ENCODE measurements at places on chromosomes 5 and 9.

DNA sequence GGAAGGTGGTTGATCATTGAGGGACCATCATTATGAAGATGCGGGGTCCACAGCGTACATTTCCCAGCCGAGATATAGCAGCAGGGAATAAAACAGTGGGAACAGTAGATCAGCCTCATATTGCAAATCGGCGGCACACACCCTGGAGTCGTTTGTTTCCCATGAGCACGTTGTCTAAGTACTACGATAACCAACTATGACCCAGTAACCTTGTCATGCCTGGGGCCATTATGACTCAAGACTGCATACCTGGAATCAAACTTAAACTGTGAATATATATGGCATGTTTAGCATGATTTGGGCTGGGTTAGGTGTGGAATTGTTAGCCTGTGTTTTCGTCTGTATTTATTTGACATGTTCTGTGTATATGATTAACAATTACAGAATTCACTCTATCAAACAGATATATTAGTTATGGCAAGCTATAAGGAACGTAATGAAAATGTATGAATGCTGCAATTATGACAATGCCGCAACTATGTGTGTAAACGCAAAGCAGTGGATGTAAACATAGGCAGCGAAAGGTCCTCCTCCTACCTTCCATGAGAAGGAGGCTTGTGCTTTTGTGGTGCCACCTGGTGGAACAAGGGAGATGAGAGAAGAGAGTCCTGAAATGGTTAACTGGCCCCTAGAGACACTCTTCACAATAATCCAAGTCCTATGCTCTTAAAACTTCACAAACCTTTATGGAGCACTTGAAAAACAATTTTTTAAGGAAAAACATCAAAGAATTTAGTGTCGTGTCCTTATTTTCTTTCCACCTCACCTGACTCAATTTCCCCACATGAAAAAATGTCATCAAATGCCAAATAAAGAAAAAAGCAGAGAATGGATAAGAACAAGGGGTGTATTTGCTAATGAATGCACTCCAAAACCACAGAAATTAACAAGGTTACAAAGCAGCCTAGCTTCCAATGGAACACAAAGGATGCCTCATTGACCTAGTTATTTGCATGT, 47.1 kb downstream of the SEMA5A start:
- DNase-seq: no peak

DNA sequence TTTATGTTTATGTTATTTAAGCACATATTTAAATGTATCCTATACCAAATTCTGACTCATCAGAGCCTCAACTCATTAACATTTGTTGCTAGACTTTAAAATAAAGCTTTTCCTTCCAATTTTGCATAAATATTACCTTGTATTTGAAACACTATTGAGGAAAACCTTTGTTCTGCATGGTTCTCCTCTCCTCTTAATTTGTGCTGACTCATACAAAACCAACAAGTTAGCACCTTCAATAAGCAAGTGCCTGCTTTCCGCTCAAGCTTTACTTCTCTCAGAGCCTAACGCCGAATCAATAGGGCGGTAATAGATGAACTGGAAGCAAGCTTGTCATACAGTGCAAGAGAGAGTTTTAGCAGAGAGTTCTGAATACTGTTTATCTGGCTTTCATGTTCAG, 7.9 kb downstream of the AMACR start:
- peak; percentile 21 for DNase-seq

- no peak for DNase-seq
These were observed 168.2 kb downstream of the ZDHHC21 start for GRCh38 chr9:14524873-14525515.

DNA sequence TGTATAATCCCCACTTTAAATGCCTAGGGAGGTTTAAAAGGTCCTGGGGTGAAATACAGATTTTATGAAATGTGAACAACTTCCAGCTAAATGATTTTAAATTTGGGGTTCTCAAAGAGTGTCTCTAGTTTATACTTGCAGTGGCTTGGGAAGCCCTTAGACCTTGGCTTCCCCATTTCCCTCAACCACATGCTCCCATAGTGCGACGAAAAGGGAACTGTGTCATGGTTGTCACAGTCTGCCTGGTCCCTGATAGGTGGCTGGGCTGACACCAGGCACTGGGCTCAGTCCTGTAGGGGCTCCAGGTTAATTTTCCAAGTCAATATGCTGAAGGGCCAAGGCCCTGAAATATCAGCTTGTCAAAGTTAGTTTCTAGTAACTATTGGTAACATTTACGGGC, 10.4 kb upstream of the CXCL14 start:
- no peak for DNase-seq

DNA sequence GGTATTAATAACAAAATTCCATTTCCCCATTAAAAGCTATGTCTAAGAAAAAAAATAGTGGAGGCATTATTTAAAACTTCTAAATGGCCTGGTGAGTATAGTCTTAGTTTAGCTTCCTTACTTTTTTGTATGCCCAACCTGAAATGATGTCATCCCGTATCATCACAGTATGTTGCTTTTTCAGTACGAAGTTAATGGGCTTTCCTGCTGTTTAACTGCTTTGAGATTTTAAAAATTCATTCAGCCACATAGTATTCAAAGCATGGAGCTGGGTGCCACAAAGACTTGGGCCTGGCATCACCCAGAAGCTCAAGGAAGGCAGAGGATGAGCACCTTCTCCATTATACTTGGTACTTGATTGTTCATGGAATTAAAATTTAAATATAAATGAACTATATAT, 7.4 kb downstream of the F2RL2 start:
- no peak for DNase-seq

DNA sequence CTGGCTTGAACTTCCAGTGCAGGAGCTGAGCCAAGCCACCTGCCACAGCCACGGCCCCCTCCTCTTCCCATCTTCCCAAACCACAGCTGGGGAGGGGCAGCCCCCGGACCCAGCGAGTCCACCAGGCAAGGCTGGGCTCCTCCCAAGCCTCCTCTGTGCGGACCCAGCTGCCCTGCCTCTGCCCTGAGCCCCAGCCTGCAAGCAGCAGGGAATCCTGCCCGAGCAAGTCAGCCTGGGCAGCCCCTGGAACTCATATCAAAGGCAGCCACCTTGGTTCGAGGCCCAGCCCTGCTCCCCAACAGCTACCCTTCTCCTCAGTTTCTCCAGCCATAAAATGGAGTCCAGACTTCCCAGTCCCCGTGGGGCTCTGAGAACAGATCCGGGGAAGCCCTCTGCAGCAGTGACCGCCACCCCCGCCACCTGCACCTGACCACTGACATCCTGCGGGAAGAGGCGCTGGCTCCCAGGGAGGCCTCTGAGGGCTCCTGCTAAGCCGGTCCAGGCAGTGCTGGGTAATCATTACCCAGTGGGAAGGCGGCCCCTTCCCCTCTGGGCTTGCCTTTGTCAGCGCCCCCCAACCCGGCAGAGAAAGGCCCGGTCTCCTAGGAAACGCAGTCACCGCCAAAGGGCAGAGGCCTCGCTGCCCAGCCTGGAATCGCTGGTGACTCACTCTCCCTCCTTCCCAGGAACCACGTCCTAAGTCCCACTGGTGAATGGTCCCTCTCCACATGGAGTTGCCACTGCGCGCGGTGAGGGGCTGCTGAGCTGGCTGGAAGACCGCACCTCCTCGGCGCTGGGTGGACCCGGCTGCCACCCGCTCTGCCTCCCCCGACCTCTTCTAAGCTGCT, 1.5 kb downstream of the VAV2 start:
- DNase-seq: peak; percentile 90

DNA sequence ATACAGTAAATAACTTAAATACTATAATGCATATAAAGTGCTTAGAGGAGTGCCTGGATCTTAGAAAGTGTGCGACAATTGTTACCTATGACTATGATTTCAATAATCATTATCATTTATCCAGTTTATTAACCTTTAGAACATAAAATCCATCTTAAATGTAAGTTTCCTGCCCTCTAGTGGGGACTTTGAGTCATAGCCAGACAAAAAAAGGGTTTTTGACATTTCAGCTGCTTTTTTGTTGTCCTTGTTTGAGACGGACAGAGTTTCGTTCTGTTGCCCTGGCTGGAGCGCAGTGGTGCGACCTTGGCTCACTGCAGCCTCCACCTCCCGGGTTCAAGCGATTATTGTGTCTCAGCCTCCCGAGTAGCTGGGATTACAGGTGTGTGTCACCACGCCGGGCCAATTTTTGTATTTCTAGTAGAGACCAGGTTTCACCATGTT, 9.7 kb upstream of the C9orf152 start:
- DNase-seq: peak; percentile 39

DNA sequence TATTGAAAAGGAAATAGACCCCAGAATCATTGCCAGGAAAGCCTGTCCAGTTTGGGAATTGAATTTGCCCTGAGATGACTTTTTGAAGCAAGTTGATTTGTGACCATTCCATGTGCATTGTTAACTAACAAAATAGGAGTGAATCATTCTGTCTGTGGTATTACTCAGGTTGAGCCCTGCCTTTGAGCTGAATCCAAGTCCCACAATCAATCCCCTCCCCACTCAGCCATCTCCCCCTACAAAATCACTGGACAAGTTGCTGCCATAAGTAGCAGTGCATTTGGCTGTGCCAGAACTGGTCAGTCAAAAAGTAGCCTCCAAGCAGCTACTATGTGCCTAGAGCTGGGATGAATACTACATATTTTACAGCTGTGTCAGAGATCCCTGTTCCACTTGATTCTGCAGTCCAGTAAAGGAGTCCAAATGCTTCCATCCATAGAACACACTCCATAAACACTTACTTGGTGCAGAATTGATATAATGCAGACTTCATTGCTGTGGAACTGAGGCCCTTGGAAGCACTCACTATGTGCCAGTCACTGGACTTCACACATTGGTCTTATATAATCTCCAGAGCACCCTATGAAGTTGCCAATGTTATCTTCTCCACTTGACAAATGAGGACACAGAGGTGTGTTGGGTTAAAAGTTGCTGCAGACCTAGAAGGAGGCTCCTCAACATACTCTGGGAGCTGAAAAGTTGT, 96.1 kb downstream of the ZNF462 start:
- DNase-seq: no peak

- DNase-seq: no peak
These were observed 110.9 kb upstream of the ADAMTSL1 start for GRCh38 chr9:18362901-18363685.

DNA sequence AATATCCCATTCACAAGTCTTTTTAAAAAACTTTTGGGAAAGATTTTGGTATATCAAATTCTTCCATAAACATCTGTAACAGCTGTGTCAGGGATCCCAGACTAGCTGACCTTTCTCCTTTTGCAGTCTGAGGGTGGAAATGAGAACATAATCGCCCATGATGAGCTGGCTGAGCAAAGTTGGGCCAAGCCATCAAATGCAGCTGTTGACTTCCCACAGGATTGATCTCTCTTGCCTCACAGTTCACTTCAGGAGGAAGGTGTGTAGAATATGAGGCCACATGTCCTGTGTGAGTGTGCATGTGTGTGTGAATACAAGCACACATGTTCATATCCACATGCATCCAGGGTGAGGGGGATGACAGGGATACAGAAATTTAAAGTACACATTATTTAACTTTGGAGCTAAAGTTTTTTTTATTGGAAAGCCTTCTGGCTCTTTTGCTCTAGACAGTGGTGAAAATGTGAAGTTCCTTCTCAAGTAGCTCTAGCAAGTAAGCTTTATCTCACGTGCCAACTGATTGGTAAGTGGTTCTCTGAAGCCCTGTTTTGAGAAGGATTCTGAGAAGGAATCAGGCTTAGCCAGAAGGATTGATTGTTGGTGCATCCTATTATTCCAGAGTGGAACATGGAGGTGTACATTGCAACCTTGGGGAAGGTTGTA, 468.8 kb upstream of the DMAC1 start:
- no peak for DNase-seq

DNA sequence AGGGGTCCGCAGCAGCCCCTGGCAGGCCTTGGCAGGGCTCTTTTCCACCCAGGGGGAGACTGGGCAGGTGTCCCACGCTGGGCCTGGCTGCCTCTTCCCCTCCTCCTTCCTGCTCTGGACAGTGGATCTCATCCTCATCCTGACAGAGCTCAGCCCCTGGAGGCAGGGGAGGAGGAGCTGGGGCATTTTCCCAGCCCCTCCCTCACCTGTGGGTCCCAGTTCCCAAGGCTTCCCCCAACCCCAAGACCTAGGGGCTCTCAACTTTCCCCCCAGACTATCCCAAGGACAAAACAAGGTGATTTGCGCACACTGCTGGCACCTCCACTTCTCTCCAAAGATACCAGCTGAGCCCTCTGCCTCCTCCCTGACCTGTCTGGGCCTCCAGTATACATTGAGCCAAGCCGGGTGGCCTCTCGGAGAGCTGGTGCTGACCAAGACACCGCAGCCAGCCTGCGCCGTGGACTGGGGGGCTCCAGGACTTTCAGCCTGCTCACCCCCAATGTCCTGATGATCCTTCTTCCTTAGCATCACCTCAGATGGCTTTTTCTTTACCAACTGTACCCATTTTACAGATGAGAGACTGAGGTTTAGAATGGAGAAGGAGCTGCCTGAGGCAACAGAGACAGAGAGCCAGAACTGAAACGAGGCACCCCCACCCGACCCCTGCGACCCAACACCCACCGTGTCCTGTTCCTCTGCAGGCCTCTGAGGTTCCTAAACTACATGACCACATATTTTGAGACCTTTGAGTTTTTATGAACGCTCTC, 126.6 kb downstream of the BARX1 start:
- no peak for DNase-seq

DNA sequence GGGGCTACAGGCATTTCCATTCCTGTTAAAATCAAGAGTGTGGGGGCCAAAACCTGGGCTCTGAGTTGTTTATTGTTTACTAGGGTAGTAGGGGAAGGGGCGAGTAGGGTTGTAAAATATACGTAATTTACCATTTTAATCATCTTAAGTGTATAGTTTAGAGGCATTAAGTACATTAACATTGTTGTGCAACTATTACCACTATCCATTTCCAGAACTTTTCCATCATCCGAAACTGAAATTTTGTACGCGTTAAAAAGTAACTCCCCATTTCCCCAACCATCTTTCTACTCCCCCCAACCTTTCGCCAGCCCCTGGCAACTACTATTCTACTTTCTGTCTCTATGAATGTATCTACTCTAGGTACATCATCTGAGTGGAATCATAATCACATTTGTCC, 3.6 kb upstream of the FOXD1 start:
- no peak for DNase-seq

DNA sequence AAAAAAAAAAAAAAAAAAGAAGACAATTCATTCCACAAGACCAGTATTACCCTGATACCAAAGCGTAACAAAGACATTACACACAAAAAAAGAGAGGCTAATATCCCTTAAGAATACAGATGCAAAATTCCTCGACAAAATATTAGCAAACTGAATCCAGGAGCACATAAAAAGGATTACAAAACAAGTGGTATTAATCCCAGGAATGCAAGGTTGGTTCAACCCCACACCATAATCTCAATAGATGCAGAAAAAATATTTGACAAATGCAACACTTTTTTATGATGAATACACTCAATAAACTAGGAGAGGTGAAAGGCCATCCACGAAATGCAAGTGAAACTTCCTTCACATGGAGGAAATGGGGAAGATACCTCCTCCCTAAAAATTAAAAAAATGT, 80.1 kb upstream of the TLR4 start:
- peak; percentile 5 for DNase-seq

- DNase-seq: no peak
These were observed 337.1 kb downstream of the KIAA0825 start for GRCh38 chr5:94281236-94281801.

DNA sequence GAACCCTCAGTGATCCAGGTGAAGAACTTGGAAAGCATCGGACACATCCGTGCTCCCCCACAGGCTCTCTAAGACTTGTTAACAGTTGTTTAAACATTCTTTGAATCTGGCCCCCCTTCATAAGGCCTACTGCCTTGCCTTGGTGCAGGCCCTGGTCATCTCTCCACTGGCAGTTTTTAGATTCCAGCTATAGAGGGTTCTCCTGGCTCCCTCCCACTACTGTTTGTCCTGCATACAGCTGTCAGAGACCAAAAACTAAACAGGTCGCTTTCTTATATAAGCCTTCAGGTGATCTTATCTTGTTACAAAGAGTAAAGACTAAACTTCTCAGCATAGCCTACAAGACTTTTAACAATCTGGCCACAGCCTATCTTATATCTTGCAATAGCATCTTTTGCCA, 32.3 kb downstream of the NRG2 start:
- DNase-seq: no peak
